ENCODE measurements at places on chromosomes 11 and 22. TPM values are rescaled to one million over a fixed set of nuclear protein-coding genes. Genes with fewer than 3 reads are reported as not detected.
A peak's percentile ranks its signal among the peaks of the same experiment; 100 is the strongest.

GRCh38 chr22:19097518-19097917 lies 24.7 kb downstream of the DGCR2 start:
- DNase-seq, result no peak

- DNase-seq, result no peak
Measured at GRCh38 chr11:67167091-67167490, 48.0 kb downstream of the KDM2A start.

DNA sequence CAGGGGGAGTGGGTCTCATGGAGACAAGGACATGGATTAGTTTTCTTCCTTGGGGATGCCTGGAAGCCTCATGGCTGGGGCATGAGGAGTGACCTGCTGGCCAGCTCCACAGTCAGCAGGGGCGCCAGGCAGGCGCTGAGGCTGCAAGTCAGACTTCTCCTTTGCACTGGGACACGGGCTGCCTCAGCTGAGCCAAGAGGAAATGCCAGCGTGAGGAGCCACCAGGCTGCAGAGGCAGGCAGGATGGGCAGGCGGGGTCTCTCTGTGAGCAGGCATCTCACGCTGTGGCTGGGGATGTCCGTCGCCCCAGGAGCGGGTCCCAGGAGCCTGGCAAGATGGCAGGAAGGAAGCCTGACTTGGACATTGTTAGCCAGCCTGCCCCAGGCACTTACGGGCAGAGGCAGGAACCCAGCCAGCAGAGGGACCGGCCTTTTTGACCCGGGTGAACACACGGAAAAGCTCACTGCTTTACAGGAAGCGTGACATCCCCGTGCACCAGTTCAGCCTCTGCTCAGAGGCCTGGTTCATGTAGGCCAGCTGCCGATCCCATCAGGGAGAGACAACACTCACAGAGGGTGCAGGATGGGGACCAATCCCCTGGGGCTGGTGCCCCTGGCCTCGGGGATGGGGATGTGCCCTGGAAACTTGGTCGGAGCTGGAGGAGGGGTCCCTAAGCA lies 10.2 kb downstream of the GNB1L start:
- no peak for DNase-seq

DNA sequence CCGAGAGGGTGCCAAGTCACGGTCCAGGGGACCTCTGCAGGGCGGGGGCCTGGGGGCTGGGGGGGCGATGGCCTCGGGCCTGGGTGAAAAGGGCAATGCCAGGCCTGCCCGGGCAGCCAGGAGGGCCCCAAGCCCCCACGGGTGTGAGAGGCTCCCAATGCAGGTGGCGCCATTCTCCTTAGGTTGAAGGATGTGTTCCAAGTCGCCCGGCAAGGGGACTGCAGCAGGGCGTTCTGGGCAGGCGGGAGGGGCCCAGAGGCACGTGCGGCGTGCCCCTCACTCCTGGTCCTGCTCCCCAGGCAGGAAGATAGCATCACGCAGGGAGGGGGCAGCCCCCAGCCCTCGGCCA lies 730 bp upstream of the TNNI2 start:
- no peak for DNase-seq

DNA sequence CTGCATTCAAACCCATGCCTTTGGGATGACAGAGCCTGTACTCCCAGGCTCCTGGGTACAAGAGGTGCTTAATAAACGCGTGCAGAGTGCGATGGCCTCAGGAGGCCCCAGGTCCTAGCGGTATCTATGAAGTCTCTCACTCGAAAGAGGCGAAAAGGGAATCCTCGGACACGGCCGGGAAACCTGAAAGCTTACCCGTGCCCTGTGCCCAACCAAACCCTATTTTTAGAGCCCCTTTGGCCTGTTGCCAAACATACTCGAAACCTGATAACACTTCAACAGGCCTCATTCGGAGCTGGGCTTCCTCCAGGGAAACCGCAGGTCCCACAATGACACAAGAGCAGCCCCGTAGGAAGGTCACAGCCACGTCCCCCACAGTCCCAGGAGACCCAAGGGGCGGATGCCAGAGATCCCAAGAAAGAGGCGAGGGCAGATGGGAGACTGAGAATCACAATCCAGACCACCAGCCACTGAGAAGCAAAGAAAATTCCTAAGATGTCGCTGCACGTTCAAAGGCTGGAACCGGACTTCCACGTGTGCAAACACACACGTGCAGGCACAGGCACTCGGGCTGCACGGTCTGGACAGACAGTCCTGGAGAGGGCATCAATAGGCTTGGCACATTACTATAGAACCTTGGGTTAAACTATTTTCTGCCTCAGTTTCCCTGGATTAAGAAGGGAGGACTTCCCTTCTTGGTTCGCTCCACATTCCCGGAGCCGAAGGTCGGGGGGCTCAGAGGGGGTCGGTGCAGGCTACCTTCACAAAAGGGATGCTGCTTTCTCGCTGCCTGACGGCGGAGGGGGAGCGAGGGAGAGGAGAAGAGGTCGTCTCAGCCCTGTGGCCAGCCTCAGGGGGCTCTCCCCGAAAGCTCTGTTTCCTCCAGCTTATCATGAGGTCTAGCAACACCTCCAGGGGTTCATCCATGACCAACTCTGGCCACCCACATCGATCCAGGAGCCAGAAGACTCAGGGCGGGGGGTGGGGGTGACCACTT lies 8.2 kb downstream of the PDGFB start:
- DNase-seq, result peak; percentile 54

DNA sequence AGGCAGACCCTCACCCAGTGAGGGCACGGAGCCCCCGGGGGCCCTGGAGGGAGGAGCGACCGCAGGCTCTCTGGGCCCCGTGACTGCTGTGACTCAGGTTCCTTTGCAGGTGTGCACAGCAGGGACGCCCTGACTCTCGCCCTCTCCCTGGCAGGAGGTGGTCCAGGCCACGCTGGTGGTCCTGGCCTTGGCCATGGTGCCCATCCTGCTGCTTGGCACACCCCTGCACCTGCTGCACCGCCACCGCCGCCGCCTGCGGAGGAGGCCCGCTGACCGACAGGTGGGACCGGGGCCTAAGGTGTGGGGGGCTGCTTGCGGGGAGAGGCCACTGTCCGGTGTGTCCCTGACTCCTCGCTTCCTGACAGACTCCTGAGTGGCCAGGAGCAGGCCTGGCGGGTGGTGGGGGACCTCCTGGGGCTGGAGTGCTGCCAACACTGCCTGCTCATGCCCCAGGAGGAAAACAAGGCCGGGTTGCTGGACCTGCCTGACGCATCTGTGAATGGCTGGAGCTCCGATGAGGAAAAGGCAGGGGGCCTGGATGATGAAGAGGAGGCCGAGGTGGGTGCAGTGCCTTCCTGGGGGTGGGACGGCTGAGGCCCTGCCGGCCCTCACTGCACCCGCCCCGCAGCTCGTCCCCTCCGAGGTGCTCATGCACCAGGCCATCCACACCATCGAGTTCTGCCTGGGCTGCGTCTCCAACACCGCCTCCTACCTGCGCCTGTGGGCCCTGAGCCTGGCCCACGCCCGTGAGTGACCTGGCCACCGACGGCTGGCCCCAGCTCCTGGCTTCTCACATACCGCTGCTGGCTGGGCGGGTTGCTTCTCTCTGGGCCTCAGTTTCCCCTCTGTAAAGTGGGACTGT lies 10.9 kb downstream of the TCIRG1 start:
- no peak for DNase-seq

DNA sequence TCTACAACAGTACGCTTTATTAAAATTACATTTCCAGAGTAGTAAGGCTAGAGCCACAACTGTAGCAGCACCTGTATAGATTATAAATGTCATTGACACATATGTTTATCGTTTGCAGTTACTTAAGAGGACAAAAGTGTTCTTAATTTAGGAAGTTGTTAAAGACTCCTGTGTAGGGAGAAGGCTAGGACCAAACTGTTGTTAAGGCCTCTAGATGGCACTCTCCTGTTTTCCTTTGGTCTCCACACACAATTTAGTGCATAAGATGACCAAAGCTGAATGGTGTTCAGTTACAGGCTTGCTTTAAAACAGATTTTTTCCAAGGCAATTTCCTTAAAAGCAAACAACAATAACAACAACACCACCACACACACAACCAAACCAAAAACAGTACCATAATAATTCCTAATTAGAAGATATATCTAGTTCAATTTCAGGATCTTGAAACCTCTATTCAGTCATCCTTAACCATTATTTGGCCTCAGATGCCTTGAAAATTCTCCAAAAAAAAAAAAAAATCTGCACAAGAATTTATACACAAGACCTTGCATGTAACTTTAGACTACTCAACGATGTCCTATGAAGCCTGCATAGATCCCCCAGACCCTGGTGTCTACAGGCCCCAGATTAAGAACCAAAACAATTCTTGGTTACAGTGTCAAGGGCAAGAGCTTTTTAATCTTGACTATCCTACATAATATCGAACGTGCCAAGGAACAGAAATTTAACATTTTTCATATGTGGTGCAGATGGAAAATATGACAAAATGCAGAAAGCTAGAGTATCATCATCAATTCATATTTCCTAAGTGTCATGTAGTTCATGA lies 42.6 kb upstream of the APOA1 start:
- DNase-seq, result no peak

DNA sequence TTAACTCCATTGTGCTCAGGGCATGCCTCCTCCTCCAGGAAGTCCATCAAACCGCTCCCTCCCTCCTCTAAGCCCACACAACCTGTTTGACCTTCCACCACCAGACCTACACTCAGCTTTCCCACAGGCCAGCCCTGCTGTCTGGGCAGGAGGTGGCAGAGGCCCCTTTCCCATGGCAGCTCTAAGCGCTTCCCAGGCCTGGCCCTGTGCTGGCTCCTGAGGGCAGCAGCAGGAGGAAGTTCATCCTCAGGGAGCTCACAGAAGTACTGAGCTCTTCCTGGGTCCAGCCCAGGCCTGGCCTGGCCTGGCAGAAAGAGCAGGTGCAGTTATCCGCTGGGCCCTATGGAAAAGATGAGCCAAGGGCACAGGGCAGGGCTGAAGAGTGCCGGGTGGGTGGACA lies 31.4 kb downstream of the ARAP1 start:
- no peak for DNase-seq

GRCh38 chr22:30453731-30454510 lies 17.9 kb downstream of the SEC14L3 start:
- peak; percentile 27 for DNase-seq

GRCh38 chr11:15697437-15698236 lies 582.9 kb downstream of the INSC start:
- no peak for DNase-seq

The OR10G7 gene
- not detected for polyA plus RNA-seq

The SESN3 gene
- polyA plus RNA-seq, result 87.8 TPM

The PRG3 gene
- polyA plus RNA-seq, result 1.0 TPM

The CASP5 gene
- 0.13 TPM for polyA plus RNA-seq

The CRYBB1 gene
- 0.79 TPM for polyA plus RNA-seq
